Neuronal stem cell (in vitro differentiated cells): ENCODE measurements at places on chromosomes 6 and 20.

- DNase-seq, result no peak
These were observed 101.1 kb downstream of the SMLR1 start for GRCh38 chr6:130928158-130928912.

DNA sequence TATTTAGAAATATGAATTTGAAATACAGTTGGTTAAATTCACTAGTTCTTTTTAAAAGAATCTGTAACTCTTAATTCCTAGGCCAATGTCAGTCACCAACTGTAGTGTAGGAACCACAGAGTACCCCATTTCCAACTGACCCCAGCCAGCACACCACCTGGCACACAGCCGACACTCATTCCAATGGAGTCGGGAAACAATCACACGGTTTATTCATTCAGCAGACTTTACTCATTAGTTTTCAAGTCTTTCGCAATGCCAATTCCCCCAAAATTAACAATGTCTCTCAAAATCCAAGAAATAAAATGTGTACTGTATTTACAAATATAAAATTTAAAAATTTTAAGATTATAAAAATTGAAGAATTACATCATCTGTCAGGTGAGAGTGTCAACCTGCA lies 13.5 kb downstream of the ARG1 start:
- no peak for DNase-seq

- no peak for DNase-seq
These were observed 48.5 kb downstream of the PYGB start for GRCh38 chr20:25296094-25297093.

GRCh38 chr6:150696190-150696589 lies 96.5 kb downstream of the PLEKHG1 start:
- DNase-seq, result no peak

GRCh38 chr6:16570946-16571345 lies 190.3 kb downstream of the ATXN1 start:
- DNase-seq, result no peak

DNA sequence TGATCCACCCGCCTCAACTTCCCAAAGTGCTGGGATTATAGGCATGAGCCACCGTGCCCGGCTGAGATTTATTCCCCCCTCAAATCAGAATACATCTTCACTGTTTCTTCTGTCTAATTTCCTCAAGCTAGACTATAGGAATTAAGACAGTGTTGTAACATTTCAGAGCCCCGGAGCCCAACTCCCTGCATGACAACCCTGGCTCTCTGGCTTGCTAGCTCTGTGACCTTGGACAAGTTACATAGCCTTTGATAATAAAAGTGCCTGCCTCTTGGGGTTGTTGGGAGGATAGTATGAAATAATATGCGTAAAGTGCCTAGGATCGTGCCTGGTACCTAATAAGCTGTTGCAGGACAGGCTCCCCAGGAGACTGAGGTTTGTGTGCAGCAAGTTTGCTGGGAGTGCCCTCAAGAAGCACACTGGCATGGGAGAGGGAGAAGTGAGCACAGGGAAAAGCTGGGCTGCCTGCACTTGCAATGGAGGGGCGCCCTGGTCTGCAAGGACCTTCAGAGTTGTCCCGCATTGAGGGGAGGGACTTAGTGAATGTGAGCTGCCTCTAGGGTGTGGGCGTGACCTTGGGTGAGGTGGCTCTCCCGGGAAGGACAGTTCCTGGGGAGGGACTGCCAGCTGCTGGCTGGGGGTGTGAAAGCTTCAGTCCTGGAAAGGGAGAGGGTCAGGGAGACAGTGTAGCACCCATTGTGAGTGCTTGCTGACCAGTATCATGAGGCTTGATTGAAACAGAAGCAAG lies 43.4 kb downstream of the TAF8 start:
- no peak for DNase-seq

GRCh38 chr6:97449444-97449966 lies 166.5 kb upstream of the MMS22L start:
- no peak for DNase-seq

DNA sequence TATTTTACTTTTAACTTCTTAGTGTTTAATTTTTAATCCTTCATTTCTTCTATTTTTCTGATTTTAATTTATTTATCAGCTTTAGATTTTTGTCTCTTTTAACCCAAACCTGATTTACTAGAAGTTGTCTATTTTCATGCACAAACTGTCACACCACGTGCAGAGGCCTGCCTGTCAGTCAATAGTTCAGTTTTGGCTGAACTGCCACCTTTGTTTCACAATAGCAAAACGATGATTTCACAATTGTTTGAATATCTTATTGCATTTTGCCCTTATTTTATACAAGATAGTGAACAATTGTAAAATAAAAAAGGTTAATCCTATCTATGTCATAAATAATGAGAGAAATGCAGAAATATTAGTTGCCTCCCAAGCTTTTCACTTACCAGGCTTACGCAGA lies 24.0 kb upstream of the PPP1R3G start:
- no peak for DNase-seq

DNA sequence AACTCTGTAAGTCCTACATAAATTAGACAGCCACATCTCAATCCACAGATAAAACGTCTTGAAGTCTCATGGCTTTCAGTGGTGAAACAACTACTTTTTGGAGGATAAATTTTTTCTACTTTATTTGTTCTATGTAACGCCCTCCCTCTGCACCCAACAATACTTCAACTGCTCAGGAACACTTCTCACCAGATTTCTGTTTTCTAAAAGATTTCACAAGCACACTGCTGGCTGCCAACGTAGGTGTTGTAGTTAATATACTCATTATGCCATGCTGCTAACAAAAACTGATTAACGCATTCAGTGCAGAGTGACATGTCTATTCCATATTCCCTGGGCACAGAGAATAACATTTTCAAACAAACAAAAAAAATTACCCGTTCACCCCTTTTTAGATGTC lies 10.2 kb downstream of the USP49 start:
- no peak for DNase-seq

DNA sequence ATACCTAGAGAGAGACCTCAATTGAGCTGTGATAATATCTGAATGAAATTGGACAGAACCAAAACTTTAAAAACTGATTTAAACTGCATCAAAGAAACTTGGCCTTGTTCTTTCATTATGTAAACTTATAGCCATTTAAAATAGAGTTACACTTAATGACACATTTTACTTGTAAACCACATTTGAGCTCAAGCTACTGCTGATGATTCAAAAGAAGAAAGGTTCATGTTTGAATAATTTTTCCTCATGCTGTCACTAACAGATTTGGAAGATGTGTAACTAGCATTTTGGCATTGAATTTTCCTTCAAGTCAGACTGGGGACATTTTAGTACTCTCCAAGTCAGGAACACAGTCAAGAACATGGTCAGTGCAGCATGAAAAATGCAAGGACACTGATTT lies 26.9 kb downstream of the POPDC3 start:
- DNase-seq, result no peak

GRCh38 chr6:43948527-43949485 lies 178.4 kb downstream of the MRPL14 start:
- no peak for DNase-seq

DNA sequence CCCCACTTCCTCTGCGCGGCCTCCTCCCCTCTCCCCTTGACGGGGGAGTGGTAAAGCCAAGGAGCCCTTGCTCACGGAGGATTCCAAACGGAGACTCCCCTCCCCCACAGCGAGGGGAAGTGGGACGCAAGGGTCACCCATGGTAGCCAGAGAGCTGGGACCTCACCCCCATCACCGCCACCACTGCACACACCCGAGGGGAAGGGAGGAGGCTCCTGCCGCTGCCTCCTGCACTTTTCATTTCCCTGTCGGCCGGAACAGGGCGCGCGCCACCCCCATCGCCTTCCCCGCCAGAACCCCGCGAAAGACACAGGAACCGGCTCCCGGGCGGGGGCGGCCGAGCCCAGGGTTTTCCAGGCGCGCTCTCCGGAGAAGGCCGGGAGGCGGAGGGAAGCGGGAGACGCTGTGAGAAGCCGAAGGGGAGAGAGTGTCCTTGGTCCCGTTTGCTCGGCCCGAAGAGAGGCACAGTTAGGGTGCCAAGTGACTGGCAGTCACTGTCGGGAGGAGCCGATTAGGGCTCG lies 789 bp downstream of the CCND3 start:
- no peak for DNase-seq

- no peak for DNase-seq
These were observed 503.2 kb downstream of the CDKAL1 start for GRCh38 chr6:21037453-21037852.

DNA sequence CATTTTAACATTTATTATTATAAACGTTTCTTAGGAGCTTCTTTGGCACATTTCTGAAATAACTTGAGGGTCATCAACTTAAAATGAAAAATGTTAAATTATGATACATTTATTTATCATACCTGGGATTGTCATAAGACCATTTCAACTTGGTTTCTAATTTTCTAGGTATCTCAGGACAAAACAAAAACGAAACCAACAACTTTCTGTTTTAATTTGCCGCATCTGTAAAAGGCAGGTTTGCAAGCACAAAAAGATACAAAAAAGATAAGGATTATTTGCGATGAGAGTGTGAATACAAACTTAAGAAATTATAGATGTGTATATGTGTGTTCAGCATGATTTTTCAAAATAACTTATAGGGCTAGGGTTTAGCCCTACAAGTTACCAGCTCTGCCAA lies 395.0 kb upstream of the RUNX2 start:
- no peak for DNase-seq

GRCh38 chr20:4261333-4262284 lies 246.3 kb upstream of the RNF24 start:
- DNase-seq, result no peak

GRCh38 chr6:14968056-14968637 lies 277.7 kb upstream of the JARID2 start:
- DNase-seq, result no peak

DNA sequence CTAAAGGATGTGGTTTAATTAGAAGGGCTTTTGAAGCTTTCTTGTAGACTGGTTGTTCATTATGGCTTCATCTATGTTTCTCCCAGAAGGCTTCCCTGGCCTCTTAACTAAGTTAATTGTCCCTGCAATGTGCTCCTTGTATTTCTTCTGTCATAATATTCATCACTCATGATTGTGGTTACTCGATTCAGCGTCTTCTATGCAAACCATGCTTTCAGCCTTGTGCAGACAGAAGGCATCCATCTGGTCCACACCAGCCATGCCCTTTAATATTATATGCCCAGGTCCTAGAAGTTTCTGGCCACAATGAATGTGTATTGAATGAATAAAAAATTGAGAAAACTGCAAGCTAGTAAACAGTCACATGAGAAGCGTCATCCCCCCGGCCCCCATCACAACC lies 163.2 kb downstream of the KHDC1L start:
- DNase-seq, result no peak

- no peak for DNase-seq
These were observed 80.1 kb upstream of the NXT1 start for GRCh38 chr20:23270382-23270911.

DNA sequence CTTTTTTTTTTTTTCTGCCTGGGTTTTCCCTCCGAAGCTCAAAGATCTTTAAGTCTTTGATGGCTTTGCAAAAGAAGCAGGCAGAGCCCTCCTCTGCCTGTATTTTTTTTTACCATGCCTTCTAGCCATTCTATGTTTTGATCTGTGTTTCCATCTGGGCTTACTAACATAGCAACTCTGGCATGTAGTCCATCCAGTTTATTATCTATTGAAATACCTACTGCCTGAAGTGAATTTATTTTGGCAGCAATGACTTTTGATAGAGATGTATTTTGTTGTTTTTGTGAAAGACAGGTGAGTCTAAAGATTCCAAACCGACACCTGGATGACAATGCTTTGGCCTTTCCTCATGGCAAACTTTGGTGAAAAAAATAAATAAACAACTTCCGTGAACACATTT lies 1157.7 kb upstream of the MAP3K7 start:
- no peak for DNase-seq

DNA sequence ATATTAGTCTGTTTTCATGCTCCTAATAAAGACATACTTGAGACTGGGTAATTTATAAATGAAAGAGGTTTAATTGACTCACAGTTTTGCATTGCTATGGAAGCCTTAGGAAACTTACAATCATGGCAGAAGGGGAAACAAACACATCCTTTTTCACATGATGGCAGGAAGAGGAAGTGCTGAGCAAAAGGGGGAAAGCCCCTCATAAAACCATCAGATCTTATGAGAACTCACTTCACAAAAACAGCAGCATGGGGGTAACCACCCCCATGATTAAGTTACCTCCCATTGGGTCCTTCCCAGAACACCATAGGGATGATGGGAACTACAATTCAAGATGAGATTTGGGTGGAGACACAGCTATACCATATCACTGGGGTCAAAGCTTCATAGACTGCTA lies 254.2 kb downstream of the ERMARD start:
- no peak for DNase-seq

GRCh38 chr6:3022765-3023662 lies 23.3 kb downstream of the NQO2 start:
- DNase-seq, result no peak

DNA sequence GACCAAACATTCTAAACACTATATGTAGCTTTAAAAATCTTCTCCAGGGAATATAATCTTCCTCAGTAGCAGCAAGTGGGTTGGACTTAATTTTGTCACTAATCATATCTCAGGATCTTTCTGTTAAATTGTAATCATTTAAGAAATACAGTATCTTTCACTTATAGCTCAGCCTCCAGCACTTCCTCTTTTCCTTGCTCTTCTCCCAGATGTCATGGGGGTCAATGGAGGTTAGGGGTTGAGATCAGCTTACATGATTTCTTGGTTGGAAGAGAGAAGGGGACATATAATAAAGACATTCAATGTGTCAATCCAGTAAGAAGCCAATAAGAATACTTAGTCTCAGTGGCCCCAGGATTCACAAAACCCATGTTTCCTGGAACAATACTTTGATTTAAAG lies 15.7 kb upstream of the REPS1 start:
- DNase-seq, result no peak

GRCh38 chr6:163423696-163424095 lies 9.2 kb downstream of the QKI start:
- no peak for DNase-seq

- DNase-seq, result no peak
These were observed 41.8 kb upstream of the FUCA2 start for GRCh38 chr6:143553337-143553736.

GRCh38 chr6:16947375-16948015 lies 154.4 kb upstream of the STMND1 start:
- DNase-seq, result no peak

- no peak for DNase-seq
These were observed 80.1 kb upstream of the ID4 start for GRCh38 chr6:19757036-19757435.

- no peak for DNase-seq
These were observed 5.9 kb downstream of the PXDC1 start for GRCh38 chr6:3745566-3746118.

DNA sequence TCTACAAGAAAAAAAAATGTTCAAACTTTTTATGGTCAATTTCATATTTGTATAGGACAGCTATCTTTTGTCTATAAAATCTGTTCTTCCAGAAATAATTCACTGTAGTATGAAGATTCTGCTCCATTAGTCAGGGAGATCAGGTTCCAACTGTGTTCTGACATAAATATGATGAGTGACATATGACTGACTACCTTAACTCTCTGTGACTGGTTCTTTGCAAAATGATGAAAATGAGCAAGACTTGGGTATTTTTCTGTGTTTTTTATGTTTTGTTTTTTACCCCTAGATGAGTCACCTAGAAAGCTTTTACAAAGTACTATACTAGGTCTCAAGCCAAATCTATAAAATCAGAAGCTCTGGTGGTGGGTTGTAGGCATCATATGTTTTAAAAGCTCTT lies 229.6 kb downstream of the MMUT start:
- DNase-seq, result no peak
